ENCODE measurements at places on chromosomes 6 and 20.

DNA sequence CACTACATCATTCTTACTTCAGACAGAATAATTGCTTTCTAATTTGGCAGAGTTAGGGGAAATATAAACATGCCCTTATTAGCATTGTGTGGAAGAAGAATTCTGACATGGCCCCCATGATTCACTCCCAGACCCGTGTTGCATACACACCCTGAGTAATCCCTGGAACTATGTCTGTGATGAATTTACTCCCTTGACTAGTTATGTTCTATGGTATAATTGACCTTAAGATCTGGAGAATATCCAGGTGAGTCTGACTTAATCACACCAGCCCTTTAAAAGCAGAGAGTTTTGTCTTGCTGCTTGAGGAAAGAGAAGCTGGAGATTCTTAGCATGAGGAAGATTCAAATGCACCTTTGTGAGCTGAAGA lies 262.9 kb downstream of the SOX4 start:
- no peak overlapping the region for H3K27ac ChIP-seq
- H3K36me3 ChIP-seq: no peaks in the 10 kb centered on the region
- no peak for DNase-seq
- no peaks in the 10 kb centered on the region for H3K4me1 ChIP-seq

GRCh38 chr20:15091421-15092037 lies 754.1 kb upstream of the FLRT3 start:
- no peaks in the 10 kb centered on the region for H3K4me1 ChIP-seq
- H3K4me3 ChIP-seq: no peak overlapping the region
- DNase-seq: no peak
- no peaks in the 10 kb centered on the region for H3K27me3 ChIP-seq
- H3K27ac ChIP-seq: no peak overlapping the region

DNA sequence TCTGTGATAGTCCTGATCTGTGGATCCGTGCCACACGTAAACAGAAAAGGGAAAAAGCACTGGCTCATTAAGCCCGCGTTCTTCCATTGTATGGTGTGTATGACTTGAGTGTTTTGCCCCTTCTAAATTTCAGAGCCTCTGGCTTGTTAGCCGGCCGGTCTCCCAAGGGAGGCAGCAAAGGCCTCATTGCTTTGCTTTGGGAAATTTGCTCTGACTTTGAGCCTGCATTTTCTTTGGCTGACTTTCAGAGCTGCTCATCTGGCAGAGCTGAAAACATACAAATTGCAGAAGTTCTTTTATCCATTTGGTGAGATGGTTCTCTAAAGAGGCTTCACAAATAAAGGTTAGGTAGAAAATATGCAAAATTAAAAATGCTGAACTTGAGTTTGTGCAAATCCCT lies 123.0 kb downstream of the UTRN start:
- H3K27me3 ChIP-seq: no peaks in the 10 kb centered on the region
- H3K4me1 ChIP-seq: no peaks in the 10 kb centered on the region

DNA sequence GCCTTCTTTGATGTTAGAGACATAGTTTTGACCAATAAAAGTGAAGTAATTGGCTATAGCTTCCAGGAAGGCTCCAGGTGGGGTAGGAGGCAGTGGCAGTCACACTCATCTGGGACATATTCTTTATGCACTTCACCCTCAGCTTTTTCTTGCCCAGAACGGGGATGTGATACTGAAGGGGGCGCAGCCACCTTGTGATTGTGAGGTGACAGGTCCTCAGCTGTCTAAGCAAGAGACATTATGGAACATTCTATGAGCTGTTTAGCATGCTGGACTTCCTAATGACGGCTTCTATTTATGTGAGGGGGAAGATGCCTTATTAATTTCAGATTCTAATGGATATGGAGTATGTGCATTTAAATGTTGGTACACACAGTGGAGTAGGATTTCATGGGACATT lies 151.3 kb upstream of the ZFP64 start:
- no peak overlapping the region for H3K27ac ChIP-seq
- no peaks in the 10 kb centered on the region for H3K36me3 ChIP-seq
- no peak overlapping the region for H3K4me3 ChIP-seq
- DNase-seq: no peak
- H3K4me1 ChIP-seq: no peaks in the 10 kb centered on the region

DNA sequence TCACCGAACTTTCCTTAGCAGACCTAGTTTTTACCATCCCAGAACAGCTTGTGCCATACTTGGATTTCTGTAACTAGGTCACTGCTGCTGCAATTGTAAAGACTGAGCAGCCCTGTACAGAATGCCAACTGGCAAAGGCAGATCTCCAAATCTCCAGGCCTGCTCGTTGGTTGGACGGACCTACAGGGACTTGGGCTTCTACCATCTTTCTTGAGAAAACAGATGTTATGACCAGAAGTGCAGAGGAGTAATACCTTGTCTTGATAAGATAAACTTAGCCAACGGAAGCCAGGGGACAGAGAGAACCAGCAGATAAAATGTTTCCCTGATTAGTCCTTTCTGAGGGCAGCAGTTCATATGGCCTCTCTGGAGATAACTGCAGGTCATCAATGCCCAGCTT lies 304.1 kb downstream of the RFPL4B start:
- H3K27me3 ChIP-seq: no peaks in the 10 kb centered on the region
- DNase-seq: no peak
- H3K27ac ChIP-seq: no peak overlapping the region
- H3K36me3 ChIP-seq: no peaks in the 10 kb centered on the region
- no peak overlapping the region for H3K4me3 ChIP-seq
